ENCODE measurements at places on chromosomes 7 and 10.

DNA sequence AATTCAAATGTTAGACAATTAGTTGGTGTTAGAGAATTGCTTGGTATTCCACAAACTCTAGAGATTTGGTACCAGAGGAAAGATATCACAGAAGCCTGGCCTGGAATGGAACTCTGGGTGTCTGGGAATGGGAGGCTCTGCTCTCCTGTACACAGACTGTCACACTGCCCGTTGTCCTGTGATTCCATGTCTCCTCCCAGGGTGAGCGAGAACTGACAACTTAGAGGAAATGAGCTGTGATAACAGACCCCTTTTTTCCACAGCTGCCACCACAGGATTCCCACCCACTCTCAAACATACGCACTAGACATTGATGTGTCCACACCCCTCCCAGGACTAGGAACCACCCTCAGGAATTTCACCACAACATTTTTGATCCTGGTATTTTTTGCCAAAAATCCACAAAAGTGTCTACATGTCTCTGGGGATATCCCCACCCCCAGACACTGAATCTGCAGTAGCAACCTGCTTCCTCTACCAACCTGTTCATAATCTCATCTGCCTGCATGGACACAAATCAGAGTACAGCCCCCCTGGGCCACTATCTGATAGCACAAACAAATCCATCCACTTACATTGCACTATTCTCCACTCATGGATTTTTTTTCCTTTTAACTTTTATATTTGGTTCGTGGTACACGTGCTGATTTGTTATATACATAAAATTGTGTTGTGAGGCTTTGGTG, 4.7 kb downstream of the ZNF273 start:
- no peak for DNase-seq

DNA sequence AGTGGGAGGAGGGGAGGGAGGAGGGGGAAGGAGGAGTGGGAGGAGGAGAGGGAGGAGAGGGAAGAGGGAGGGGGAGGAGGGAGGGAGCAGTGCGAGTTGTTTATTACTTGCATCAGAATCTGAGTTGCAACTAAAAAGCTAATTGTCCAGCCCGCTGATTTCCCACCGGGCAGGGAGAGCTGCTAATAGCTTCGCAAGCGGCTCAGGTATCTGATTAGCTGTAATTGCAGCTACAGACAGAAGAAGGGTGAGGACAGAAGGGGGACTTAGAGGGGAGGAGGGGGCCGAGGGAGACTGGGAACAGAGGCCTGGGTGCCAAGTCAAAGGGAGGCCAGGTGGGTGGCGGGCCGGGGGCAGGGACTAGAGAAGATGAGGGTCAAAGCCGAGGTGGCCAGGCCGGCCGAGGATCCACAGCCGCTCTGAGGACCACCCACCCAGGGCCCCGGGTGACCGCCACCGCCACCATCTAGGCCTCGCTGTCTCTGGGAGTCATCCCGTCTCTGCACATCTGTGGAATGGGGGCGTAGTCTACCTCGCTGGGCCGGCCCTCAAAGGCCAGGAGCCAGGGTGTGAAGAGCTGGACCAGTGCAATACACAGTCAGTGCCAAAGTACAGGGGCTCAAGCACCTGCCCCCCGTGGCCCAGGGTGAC, 54.2 kb downstream of the MICALL2 start:
- no peak for DNase-seq

DNA sequence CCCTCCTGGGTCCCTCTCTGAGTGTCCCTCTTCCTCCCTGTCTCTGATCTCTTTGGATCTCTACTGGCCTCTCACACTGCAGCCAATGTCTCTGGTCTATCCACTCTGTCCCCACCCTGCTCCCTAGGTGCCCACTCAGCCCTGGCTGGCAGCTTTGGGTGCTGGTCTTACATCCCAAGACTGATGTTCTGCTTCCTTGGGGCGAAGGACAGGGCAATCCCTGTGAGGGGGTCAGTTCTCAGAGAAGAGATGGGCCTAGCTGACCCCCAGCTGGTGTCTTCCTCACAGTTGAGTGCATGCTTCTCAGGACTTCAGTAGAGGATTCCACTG, 51.7 kb upstream of the CAMK2B start:
- DNase-seq = no peak

GRCh38 chr7:158751751-158752150, 47.1 kb upstream of the NCAPG2 start:
- no peak for DNase-seq

DNA sequence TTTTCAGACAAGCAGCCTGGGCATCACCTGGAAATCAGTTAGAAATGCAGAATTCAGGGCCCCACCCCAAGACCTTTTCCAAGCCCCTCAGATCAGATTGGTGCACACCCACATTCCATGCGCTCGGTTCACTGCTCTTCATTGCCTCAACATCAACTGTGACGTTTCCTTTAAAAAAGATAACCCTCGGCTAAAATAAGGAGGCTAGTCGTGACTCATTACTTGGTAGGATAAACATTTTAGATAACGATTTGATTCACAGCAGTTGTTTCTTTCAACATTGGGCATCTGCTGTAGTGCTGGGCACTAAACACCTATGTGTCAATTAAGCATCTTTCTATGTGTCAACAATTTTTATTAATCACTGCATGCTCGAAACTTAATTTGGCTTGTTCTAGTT, 191.1 kb upstream of the LRGUK start:
- no peak for DNase-seq

DNA sequence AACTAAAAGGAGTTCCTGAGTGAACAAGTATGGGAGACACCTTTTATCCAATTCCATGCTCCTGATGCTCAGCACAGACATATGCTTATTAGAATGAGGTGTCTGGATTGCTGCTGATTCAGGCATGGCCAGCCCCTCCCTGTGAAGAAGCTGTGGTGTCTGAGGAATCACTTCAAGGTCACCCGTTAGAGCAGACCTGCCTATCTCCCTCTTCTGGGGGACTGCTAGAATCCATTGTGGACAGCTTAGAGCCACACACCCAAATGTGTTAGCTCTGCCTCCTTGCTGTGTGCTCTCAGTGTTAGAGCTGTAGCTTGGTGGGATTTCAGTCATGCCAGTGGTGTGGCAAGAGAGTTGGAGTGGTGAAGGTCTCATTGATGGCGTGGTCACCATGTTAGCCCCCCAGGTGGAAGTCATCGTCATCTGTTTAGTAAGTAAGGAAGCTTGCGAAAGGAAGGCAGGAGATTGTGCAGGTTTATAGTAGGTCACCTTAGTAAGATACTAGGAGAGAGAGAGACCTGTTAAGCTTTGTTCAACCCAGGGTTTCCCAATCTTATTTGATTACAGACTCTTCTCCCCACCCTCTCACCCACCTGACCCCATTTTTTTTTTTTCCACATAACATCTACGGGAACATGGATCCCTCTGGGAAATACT, 12.8 kb downstream of the PRXL2A start:
- no peak for DNase-seq

DNA sequence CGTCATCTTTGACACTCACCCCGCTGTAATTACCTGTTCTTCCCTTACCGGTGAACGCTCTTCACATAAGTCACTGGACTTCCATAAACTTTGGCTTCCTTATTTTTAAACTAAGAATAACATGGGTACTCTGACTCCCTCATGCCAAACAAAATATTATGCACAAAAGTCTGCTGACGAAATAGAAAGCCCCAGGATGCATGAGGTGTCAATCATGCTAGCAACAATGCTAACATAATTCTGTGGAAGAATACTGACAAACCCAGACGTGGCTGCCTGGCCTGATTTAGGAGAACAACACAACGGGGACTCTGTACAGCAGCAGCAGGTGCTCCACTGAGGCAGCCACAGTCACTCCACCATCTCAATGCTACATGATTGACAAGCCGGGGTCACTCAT, 137.5 kb downstream of the CCDC71L start:
- no peak for DNase-seq

DNA sequence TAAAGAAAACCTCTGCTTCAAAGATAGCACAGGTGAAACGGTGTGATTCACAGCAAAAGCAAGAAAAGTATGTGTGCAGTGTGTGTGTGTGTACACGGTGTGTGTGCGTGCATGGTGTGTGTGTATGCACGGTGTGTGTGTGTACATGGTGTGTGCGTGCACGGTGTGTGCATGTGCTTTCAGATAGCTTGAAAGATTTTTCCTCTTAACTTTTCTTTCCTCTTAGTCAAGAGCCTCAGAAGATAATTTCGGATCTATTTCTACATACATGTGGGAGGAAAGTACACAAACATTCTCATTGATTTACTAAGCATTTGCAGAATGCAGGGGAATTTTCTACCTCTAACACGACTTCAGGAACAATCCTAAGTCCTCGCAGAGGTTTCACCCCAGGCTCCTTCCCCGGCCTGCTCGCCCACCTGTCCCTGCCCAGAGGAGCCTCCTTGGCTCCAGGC, 2.9 kb downstream of the FGFR2 start:
- DNase-seq = no peak

DNA sequence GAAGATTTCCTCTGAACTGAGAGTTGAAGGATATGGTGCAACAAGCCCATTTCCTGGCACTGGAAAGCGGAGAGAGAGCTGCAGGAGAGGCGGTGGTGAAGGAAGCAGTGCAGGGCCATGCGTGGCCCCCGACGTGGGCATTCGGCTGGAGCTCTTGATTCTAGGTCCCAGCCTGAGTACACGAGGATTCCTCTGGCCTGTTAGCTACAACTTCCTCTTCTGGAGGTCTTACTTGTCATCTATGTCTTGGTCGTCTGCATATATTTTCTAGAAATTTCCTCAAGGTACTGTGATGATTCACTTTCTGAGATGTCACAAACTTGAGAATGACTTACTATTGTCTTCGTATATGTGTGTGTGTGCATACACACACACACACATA, 59.2 kb upstream of the JAZF1 start:
- no peak for DNase-seq

DNA sequence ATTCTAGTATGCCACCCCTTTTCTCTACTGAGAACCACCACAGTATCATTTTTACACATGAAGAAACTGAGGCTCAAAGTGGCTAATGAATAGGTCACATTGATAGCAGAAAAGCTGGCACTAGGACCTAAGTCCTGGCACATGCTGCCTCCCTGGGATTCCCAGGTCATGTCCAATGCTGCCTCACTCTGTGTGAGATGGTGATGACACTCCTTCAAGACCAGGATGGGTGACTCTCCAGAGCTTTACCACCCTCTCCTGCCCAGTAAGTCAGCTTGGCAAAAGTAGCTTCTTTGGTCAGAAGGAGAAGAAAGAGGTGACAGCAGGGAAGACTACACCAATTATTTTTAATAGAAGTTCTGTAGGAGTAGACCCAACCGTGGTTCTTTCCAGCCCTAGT, 13.3 kb upstream of the AKR1B10 start:
- DNase-seq = no peak

DNA sequence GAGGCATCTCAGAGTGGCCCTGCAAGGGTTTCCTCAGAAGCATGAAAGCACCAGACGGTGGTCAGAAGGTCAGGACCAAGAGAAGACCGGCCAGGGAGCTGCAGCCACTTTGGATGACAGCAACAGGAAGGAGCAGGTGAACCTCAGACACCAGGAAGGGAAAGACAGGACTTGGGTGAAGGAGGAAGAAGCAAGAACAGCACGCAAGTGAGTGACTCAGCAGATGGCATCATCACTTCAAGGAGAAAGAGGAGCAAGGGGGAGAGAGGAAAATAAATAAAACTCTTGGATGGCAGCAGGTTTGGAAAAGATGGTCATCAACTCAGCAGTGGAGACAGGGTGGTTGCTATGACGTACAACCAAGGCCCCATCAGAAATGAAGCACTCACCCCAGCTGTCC, 31.6 kb downstream of the NCAPG2 start:
- no peak for DNase-seq

GRCh38 chr7:2313450-2314208, 612 bp downstream of the SNX8 start:
- DNase-seq = no peak

DNA sequence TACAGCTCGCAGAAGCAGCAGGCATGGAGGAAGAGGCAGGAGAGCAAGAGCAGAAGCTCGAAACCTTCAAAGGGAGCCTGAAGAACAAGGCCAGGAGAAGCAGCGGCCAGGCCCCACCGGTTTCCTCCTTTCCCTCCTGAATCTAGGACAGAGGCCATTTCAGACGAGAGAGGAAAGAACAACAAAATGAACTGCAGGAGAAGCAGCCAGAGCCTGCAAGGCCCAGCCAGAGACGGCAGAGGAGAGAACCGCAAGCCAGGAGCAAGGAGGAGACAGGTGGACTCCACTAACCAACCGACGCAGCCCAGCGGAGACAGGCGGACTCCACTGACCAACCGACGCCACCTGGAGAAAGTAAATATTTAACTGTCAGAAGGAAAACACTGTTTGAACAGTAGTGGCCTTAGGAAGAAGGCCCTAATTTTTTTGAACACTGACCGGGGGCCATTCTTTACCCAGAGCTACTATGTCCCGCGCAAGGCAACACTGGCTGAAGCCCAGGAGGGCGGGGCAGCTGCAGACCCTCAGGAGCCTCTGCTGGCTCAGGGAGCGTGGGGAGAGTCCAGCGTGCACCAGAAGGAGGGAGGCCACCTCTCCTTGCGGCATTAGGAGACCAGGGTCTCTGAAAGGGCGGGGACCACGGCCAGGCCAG, 559.2 kb downstream of the PTPRN2 start:
- DNase-seq = no peak

DNA sequence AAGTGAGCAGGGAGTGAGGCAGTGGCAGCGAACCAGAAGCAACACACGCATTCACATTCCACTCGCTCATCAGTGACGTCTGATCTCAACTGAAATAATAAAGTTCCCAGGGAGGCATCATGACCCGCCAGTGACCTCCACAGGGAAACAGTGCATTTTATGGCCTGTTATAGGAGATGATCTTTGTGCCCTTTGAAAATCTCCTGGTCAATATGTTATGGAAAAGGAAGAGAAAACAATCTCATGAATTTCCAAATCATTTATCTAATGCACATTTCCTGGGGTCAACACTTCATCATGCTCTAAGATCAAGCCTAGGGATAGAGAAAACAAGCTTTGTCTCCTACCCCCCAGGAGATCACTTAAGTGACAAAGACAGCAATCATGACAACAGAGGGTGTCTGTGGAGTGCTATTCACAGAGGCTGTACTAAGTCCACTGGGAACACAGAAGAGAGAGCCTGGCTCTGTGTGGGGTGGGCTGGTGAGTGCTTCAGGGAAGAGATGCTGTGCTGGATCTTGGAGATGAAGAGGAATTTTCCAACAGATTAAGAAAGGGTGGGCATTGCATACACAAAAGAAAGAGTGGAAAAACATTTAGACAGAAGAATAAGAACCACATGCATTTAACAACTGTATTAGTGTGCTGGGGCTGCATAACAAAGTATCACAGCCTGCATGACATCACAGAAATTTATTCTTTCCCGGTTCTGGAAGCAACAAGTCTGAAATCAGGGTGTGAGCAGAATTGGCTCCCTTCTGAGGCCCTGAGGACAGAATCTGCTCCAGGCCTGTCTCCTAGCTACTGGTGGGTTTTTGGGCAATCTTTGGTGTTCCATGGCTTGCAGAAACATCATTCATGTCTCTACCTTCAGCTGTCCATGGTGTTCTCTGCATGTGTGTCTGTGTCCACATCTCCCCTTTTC, 613.9 kb upstream of the IGFBP3 start:
- DNase-seq = no peak

DNA sequence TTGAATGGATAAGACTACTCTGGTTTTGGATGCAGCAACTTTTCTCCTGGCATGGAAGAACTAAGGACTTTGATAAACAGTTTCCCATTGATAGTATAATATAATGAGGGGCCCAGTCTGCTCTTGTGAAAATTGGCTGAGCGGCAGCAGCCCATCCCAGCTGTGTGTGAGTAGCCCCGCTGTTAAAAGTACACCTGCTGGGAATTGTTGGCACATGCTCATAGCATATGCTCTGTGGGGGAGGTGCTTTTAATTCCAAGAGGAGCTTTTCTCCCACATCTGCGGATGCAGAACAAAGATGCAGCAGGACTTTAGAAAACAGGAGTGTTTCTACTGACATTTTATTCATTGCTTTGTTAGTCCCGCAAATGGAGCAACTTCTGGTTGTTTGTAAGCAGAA, 19.0 kb downstream of the SRI start:
- no peak for DNase-seq

Measured in T-helper 17 cell (primary cell).